ENCODE measurements at places on chromosomes 5 and 9.

DNA sequence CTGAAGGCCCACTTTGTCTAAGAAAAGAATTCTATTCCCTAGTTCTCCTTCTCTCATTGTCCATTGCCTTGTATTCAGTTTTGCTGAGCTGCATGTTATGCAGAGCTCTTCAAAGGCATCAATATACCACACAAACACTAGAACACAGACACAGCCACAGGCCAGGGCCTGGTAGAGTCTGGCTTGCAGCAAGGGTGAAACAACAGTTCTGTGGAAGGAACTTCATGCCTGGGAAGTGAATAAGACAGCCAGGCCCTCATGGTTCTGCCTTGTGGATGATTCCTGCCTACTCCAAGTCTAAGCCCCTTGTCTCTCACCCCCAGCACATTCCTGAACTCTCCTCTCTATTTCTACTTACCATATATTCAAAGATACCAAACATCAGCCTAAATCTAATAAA lies 30.8 kb downstream of the KLHL3 start:
- no peak for DNase-seq

- no peak for DNase-seq
These were observed 18.4 kb upstream of the FBP2 start for GRCh38 chr9:94612071-94612470.

- DNase-seq = no peak
These were observed 81.5 kb upstream of the ARAP3 start for GRCh38 chr5:141763541-141763940.

GRCh38 chr5:124162767-124163532 lies 583.5 kb downstream of the ZNF608 start:
- DNase-seq = no peak

- DNase-seq = peak; percentile 43
These were observed at the start of gene GOLM1 for GRCh38 chr9:86098824-86099700. Gene GOLM1, minus strand, starts transcription at chr9:86099558. Its CDS starts 20,238 bp downstream, at chr9:86079320.

GRCh38 chr5:168404365-168404764 lies 81.9 kb upstream of the RARS1 start:
- DNase-seq = no peak

DNA sequence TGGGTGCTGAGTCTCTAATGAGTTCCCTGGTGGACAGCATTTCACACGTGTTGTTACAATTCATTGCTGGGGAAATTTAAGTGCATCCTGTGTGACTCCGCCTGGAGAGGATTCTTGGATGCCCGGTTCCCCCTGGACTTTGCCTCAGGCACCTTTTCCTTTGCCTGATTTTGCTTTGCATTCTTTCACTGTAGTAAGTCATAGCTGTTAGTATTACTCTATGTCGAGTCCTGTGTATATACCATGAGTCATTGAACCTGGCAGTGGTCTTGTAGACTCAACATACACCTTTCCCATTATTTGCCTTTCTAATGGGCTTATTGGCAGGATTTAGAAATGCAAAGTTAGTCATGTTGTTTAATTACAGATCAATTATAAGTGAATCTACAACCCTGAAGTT lies 81.9 kb upstream of the DHFR start:
- DNase-seq = no peak

- no peak for DNase-seq
These were observed 113.7 kb downstream of the KLHL3 start for GRCh38 chr5:137621861-137622823.

DNA sequence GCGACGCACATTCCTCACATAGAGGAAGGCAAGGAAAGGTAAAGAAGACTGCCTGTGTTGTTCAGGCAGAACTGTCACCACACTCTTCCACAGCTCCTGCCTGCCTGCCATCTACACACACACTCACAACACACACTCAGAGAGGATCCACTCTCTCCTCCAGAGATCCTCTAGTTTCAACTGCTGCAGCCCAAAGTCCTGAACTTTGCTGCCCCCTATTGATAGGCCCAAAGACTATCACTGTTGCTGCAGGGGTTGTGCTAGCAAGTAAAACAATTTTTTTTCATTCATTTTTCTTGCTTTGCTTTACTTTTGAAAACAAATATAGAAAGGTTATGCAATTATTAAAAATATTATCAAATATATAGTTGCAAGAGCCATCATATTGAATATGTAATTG lies 5.9 kb upstream of the CFAP90 start:
- no peak for DNase-seq

- DNase-seq = no peak
These were observed 550 bp downstream of the CORO2A start for GRCh38 chr9:98191671-98192502.

DNA sequence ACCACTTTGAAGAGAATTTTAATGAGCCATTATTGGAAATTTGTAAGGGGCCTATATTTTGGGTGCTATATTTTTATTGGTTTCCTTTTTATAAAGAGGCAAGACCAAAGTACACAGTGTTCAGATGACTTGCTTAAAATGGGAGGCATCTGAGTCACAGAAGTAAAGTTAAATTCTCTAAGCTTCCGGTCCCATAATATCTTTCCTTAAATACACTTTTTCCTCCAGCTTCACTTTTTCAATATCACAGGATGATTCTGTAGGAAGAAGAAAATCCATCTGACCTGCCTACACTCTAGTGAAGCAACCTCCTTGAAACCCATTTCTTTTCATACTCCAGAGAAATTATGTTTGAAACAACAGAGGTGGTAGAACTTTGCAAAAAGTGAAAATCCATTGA lies 274.0 kb downstream of the PIK3R1 start:
- DNase-seq = no peak

- no peak for DNase-seq
These were observed 2.5 kb upstream of the ST6GALNAC4 start for GRCh38 chr9:127919253-127919815.

DNA sequence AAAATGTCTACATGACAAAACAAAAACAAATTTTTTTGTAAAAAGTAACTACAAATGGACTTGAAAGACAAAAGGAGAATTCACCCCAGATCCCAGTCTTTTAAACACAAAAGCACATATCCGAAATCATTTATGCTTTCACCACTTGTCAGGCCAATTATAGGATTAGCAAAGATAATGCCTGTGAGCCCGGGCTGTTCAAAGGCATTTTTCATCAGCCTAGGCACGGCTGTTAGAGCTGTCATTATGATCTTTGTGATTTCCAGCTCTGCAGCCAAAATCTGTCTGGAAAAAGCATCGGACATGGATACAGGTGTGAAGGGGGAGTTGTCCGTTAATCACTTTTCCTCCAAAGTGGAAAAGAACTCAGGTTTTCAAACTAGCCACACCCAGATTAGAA lies 23.6 kb upstream of the RAB14 start:
- DNase-seq = no peak

Data from stimulated activated CD4-positive, alpha-beta T cell treated with anti-CD3 and anti-CD28 coated beads, TNF-alpha, amount 100 ng/mL, for 48 hours (primary cell).